Upper lobe of right lung (tissue), 1 donor: ENCODE measurements at places on chromosomes 1 and 21.

GRCh38 chr21:26844258-26845065 is 747 bp downstream of the ADAMTS1 start:
- peak; percentile 74 for DNase-seq

DNA sequence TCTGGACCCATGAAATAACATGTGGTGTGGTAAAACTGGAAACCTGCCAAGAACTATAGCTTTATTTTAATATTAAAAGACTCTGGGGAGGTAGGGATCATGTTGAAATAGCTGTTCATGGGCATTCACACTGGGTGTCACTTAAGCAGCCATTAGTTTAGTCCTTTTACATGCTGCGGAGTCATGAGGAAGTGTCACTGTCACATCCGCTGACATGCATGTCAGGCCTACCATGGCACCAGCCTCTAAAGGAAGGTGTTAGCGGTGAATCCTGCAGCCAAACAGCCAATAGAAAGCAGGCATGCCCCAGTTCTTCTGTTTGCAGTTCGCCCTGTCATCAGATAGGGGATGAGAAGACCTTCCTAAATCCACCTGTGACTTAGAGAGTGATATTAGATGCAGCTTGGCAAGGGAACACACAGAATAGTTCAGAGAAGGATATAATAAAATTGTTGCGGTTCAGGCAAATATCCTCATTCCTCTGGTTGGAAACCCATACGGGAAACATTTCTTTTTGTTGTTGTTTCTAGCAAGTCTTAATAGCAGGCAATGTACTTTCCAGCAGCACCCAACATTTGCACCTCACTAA is 100.4 kb downstream of the CACHD1 start:
- DNase-seq, result no peak

DNA sequence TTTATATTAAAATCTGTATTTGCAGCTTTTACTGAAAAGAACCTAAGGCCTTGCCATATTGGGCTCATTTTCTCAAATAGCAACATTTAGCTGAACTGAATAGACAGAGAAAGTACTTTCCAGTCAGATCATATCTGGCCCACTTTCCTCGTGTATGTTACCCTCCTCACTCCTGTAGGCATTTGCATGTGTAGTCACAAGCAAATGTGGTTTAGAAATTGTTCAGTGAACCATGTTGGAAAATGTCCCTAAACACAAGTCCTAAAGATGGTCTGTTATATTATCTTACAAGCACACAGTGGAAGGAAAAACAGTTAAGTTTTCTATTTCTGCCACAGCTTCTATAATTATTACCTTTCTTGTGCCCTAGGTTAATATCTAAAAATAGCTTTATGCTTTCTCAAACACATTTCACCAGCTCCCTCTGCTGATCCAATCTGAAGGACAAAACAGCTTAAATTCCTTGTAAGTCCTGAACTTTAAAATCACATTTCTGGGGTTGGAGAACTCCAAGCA is 606 bp upstream of the FMO4 start:
- DNase-seq, result no peak

GRCh38 chr1:97806326-97806725 is 114.5 kb downstream of the DPYD start:
- no peak for DNase-seq

DNA sequence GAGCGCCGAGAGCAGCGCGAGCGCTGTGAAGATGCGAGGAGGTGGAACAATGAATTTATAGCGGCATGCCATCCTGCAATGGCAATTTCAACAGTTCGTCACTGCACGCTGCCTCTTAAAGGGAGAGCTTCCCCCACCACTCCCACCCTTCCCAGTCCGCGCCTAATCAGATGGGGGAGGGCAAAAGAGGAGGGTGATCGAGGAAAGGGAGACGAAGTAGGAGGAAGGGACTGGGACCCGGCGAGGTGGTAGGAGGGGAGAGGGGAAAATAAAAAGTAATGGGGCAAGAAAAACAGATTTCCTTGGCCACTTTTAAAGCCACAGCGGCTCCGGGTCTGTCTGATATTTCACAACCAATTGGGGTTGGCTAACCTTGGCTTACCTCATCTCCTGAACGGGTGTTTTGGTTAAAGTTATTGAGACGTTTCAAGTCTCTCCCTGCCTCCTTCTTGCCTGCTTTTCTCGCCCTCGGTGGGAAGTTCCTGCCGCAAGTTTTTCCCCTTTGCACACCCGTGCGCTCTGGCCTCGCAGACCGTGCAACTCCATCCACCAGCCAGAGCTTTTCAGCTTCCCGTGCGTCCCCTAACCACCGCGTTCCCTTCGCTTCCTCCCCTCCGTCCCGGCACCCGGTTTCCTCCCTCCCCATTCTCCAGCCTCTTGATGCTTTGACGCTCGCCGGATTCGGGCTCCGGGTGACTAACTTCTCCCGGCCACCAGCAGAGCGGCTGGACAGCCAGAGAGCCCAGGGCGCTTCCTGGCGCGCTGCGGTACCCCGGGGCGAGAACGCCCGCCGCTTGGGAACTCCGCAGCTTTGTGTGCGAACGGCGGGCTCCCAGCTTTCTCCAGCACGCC is at the start of gene ADAMTS5:
Gene ADAMTS5, minus strand, starts transcription at position 27 of the 852 bp plus-strand sequence. CDS start 697 bp downstream, outside the sequence.
- DNase-seq, result peak; percentile 64

DNA sequence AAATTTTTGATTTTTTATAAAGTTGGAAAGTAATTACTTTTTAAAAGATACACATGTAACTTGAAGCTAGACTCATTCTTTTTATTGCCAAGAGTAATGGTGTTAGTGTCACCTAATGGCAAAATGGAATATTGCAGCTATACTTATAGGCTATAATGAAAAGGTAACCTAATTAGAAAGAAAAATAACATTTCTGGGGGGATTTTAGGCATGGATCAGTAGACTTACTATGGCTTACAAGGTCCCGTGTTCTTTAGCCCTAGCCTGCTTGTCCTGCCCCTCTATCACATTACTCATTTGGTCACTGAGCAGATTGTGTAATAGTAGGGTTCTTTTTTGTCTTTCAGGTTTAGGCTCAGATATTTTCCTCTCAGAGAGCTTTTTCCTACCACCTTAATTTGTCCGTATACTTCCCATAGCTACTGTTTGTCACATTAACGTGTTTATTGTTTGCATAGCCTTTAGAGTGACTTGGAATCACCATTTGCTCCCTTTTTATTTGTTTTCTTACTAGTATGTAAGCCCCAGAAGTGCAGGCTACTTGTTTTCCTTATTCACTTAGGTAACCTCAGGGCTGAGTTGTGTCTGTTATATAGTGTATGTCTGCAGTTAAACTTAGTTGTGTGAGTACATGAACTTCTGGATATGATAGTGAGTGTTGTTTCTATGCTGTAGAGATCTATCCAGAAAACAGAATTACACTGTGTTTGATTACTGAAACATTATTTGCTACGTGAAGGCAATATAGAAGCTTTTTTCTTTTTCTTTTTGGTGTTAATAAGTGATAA is 58.7 kb downstream of the RABGAP1L start:
- DNase-seq, result no peak

GRCh38 chr1:25579292-25580252 is 36.2 kb downstream of the LDLRAP1 start:
- no peak for DNase-seq

- no peak for DNase-seq
Measured at GRCh38 chr1:66296370-66296769, 237.6 kb upstream of the SGIP1 start.

GRCh38 chr1:185317886-185318310 is 855 bp upstream of the IVNS1ABP start:
- DNase-seq, result no peak

DNA sequence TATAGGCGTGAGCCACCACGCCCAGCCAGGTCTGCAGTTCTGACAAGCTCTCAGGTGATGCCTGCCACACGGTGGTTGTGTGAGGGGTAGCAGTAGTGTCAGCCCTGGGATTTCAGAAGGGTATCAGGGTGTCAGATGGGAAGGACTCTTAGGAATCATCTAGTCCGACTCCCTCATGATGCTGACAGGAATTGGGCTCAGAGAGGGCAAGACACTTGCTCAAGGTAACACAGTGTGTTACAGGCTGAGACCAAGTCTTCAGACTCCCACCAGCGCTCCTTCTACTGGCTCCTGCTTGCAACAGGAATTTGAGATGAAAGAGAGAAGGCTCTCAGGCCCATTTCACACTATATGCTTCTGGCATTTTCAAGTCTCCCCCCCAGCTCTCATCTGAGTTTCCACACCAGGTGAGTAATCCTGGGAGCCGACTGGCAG is 6.9 kb downstream of the HTR1D start:
- DNase-seq, result no peak

DNA sequence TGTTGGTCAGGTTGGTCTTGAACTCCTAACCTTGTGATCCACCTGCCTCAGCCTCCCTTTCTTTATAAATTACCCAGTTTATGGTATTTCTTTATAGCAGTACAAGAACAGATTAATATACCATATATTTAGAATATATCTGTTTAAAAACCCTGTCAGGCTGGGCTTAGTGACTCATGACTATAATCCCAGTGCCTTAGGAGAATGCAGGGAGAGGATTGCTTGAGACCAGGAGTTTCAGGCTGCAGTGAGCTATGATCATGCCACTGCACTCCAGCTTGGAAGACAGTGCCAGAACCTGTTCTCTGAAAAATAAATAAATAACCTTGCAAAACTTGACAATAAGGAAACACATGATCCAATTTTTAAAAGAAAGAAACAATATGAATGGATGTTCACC is 43.9 kb downstream of the ZNF684 start:
- DNase-seq, result no peak

- no peak for DNase-seq
Measured at GRCh38 chr21:44494956-44495355, 39.6 kb downstream of the LRRC3 start.

- no peak for DNase-seq
Measured at GRCh38 chr1:171355727-171356126, 41.7 kb downstream of the FMO4 start.

DNA sequence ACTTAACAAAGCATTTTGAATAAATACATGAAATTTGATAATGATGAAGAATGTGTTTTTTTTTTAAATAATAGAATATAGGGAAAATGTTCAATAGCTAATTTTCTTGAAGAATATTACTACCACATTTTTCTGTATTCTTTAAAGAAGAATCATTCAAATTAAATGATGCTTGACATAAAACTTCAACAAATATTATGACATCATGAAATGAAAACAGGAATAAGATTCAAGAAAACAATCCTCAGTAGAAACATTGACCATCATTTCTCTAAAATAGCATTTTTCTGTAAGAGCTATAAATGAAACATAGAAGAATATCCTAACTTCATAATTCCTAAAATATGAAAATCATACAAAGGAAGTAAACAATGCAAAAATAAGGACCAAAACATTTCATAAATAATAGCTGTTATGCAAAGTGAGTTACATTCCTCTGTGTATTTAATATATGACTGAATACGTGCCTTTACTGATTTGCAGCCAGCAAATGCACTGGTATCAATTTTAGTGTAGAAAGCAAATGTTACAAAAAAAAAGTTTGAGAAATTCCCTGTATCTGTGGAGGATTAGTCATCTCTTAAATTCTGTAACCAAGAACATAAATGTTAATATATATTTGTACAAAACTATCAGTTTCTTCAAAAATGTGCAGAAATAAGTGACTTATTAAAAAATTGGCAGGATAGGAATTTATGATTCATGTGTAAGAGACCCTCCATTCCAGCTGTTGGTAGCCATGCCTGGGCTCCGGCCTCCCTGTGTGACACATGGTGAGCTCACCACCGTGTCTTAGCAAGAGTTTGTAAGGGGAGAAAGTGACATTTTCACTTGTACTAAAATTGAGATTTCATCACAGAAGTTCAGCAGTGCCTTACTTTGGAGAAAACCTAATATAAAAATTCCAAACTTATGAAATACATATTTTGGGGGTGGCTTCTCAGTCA is 15.0 kb upstream of the PTPN14 start:
- DNase-seq, result no peak

DNA sequence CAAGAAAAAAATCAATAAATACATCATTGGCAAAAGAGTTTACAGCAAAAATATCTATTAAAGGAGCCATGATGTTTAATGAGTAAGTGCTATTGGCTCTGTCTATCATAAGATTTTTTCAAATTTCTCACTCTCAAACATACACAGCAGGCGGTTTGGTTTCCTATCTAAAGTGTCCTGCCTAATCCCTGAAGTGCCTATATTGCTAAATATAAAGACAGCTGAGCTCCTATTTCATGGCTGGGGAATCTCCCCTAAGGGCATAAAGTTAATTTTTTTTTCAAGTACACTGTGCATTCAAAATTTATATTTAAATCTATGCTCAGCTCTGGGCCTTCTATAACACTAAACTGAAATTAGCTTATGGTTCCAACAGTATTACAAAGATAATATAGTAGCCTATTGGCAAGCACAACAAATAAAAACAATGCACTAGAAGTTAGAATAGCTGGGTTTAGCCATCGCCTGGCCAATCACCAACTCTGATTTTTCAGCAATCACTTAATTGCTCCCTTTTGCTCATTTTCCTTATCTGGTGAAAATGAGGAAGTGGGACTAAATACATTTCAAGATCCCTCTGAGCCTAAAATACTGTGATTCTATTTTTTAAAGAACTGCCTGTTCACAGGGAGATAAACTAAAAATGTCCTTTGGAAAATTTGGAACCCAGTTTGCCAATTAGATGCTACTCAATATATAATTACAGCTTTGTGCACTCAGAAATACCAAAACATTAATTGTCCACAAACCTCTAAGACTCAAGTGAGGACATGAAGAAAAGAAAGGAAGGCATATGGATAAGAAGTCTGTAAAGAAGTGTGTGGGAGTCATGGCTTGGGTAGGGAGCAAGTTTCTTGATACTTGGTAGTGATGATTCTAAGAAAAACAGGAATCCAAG is 62.5 kb downstream of the WDR64 start:
- no peak for DNase-seq

DNA sequence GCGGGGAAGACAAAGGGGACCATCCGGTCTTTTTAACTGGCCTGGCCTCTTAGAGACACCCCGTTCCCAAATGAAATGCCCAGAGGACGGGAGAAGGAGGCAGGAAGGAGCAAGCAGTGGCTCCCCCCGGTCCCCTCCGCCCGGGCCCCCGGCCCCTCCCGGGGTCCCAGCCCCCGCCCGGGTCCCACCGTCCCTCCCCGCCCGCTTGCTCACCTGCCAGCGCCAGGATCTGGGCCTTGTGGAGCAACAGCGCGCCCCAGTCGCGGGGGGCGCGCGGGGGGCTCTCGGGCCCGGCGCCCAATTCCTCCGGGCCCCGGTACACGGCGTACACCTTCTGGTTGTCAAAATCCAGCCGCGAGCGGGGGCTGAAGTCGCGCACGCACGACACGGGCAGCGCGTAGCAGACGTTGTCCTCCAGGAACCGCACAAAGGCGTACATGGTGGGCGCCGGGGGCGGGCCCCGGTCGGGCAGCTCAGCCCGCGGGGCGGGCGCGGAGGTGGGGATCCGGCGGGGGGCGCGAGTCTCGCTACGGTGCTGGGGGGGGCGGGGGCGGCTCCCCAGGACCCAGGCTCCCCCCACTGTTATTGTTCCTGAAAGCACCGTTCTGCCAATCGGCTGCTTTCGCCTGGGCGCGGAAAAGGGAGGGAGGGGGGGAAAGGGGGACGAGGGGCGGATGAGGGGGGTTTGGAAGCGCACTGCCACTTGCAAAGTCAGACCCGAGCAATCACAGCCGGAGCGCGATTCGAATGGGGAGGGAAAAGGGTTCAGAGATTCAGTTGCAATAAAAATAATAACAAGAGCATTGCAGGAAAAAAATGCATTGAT is at the start of gene BEND5:
Gene BEND5, minus strand, starts transcription at position 499 of the 826 bp plus-strand sequence. Its CDS starts 60 bp downstream, at position 439.
- DNase-seq, result peak; percentile 75

DNA sequence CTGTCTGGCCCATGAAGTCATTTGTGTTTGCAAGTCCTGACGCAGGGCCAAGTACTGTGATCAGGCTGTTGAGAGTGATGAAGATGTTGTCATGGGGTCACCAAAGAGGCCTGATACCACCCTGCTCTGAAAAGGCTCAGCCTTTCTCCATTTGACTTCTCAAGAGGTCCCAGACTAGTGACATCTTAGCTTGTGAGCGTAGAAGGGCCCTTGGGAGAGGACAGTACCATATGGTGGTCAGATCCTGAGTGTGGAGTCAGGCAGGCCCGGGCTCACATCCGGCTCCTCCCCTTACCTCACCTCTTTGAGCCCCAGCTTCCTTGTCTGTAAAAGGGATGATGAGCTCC is 29.6 kb downstream of the SERINC2 start:
- DNase-seq, result no peak
